ENCODE measurements at places on chromosomes 12 and 14.

DNA sequence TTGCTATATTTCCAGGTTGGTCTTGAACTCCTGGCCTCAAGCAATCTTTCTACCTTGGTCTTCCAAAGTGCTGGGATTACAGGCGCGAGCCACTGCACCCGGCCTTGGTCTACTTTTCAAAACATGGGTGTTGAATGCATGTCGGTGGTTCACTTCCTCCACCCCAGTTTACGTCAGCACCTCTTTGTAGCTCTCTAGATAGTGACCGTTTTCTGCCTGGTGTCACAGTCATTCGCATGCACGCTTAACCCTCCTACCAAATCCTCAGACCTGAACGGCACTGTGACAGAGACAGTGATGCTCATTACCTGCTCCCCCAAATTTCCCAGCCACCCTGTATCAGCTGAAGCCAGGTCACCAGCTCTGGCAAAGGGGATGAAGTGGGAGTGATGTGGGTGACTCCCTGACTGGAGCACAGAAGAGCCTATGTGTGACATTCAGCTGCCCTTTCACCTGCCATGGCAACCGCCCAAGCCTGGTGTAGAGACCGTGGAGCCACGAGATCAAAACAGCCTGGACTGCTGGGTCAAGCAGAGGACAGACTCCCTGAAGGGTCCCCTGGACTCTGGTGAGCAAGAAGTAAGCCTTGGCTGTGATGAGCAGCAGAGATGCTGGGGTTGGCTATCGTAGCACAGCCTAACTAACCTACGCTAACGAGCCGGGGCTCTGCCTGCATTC lies 66.2 kb upstream of the GPR68 start:
- peak; percentile 74 for DNase-seq

- no peak for DNase-seq
Observed at GRCh38 chr14:64060648-64061096, 207.9 kb downstream of the SYNE2 start.

DNA sequence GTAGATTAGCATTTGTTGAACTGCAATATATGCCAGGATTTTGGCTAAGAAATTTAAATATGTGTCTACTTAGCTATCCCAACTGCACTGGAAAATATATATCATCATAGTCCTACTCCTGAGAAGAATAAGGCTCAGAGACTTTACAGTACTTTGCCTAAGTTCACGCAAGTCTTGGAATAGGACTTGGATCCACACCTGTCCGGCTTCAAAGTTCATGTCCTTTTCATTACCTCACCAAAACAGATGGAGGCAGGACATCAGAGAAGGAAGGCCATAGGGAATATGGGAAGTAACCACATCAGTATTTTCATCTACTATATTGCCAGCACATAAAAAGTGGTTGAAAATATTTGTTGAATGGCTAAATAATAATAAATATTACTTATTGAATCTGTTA lies 358.5 kb downstream of the PRKD1 start:
- no peak for DNase-seq

DNA sequence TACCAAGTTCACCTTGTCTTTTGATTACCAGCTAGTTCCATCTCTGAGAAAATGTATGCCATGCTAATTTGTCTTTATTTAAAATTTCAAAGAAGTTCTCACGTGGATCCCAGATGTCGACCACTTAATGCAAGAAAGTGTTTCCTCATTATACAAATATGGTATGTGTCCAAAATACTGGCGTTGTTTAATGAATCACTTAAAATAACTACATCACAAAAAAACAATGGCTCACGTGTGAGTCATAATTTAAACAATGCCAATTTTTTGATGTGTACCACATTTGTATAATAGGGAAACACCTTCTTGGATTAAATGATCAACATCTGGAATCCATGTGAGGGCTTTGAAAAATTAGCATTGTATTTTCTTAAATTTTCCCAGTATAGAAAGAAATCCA lies 40.8 kb downstream of the DBX2 start:
- no peak for DNase-seq

DNA sequence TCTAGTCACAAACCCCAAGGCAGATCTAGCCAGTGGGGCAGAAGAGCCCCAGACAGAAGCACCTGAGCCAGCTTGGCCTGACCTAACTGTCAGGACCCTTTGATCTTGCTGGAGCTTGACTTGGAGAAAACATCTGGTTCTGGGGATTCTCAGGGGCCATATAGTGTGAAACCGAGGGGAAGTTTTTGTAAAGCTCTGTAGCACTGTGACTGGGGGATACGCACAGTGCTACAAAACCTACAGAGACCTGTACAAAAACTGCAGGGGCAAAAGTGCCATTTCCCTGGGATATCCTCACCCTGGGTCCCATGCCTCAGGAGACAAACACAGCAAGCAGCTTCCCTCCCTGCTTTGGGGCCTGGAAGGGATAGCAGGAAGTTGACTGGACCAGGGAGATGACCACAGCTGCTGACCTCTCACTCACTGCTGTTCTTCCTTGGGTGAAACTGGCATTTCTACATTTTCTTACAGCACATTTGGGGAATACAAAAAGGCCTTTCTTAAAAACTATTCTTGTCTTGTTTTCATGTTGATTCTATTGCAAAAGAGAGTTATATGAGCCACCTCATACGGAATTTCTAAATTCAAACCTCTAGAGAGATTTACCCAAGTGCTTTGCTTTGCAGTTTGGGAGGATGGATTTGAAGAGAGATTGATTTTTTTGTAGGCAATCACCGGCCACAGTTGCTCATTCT lies 140.0 kb downstream of the DAD1 start:
- DNase-seq: no peak

GRCh38 chr12:89863968-89864367 lies 155.3 kb upstream of the ATP2B1 start:
- no peak for DNase-seq

DNA sequence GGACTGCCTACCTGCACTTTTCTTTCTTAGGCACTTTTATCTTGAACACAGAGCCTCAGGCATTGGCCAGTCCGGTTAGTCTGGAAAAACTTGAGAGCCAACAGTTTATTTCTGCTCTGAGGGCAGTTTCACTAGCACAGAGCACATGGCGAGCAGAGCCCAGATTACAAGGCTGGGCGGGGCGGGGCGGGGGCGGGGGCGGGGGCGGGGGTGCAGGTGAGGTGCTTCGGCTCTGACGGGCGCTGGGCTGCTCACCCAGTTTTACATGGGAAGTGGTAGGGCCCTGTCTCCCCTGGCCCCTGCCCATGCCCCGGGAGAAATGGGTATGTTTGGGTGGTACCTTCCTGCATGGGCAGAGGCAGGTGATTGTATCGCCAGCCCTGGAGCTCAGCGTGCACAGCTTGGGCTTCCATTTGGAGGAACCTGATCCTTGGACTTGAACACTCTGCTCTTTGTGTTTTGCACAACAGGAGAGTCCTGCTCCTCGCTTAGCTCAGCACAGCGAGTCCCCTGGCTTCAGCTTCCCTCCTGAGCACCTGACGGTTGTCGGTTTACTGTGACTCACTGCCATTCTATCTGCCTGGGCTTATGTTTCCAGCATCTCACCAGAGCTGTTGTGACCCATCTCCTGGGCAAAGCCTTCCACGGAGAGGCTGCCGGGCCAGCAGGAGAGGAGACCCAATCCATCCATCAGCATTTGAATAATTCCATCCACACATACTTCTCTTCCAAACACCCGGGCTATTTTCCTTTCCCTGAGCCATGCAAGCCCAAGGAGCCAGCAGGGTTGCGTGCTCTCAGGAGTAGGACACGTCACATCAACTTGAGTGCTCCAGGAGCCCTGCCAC lies 108.5 kb downstream of the ARF6 start:
- no peak for DNase-seq

DNA sequence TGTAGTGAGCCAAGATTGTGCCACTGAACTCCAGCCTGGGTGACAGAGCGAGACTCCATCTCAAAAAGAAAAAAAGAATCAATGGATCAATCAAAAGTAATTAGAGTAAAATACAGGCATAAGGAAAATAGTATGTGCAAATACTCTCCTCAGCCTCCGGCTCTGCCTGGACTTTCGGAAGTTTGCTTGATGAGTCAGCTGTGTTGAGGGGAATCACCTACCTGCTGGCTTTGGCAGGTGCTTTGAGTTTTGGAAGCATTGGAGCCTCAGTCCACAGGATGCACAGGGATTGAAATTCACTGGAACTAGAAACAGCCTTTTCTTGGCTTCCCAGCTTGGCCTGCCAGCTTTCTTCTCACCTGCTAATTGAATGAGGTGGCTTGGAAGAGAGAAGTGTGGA lies 268.2 kb downstream of the PCNX1 start:
- DNase-seq: no peak

DNA sequence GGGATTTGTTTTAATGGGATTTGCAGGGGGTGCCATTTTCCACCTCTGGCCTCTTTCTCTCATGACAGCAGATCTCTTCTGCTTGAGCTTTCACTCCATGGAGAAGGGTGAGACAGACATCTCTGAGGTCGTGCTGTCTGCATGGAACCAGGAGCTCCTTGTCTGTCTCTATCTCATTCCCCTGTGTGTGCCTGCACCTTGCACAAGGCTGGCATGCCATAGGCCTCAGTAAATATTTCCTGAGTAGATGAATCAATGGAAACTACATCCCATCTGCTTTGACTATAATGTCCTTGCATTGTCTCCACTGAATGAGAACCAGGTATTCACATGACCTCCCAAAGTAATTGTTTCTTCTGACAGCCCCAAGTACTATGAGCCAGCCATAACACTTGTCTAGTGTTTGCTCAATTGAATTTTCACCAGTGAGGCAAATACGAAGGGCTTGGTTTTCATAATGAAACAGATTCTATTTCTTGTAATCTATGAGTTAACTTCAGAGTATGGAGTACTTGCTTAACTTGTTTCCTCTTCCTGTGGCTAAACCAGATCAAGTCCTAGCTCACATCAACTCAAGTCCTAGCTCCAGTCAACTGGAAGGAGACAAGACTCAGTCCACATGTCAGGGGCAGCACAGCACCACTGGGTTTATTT lies 32.3 kb downstream of the KCNK13 start:
- no peak for DNase-seq

- no peak for DNase-seq
Observed at GRCh38 chr12:87428701-87429277, 600.4 kb downstream of the C12orf50 start.

Data from central memory CD4-positive, alpha-beta T cell (primary cell).